ENCODE measurements at places on chromosomes 11 and 22.

DNA sequence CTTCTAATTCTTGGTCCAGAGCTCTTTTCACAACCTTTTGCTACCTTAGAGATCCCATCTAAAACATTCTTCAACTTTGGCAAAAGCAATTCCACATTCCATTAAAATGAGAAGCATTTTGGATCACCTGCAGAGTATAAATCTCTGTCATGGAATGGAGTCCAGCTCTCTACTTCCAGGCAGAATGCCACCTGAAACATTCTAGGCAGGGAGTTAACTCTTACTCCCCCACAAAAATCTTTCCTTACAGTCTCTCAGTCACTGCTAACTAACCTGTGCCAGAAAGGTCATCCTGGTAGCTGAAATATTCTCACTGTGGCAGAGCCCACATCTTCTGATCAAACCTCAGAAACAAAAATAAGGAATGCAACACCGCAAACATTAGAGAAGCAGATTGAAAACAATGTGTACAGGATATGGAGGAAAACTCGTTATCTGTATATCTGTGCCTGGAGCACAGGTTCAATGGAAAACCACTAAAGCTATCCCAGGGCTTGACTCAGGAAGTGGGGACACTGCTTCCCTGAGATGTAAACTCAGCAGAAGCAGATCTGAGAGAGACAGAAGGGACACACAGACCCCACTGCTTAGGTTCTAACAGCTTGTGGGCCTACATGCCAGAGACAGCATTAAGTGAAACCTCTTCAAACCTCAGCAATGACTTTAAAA lies 78.9 kb downstream of the KCNC1 start:
- no peak for DNase-seq

DNA sequence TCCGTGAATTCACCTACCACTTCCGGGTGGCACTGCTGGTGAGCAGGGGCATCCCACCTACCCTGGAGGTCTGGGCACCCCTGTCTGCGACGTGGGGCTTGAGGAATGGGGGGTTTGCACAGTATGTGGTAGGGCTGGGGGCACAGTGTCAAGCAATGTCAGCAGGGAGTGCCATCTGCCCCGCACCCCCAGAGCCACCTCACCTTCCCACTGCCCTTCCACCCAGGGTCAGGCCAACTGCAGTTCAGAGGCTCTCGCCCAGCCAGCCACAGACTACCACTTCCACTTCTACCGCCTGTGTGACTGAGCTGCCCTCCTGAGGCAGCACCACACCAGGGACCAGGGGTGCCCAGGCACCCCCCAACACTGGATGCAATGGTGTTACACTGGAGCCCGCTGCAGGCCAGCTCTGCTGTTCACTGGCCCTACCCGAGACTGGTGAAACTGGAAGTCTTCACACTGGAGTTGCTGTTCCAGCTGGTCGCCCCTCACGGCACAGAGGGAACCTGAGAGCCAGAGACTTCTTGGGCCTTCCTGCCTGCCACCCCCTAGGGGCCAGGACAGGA lies 6.5 kb downstream of the TMEM258 start:
- DNase-seq, result no peak

- DNase-seq, result no peak
Observed at GRCh38 chr11:1397146-1397861, 7.6 kb downstream of the BRSK2 start.

DNA sequence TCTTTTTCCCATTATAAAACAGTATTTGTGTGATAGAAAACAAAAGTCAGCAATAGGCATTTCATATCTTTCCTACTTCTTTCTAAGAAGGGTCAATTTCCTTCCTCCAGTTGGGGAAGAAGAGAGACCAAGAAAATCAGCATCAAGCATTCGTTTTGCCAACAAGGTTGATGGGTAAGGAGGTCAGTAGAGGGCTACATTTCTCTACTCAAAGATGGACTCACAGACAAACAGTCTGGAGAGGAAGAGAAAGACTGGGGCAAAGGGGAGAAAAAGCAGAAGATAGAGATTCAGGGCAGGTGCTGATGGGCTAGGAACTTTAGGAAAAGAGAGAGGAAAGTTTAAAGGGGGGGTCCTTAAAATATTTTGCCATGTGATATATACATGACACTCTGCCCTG lies 8.6 kb upstream of the MTNR1B start:
- DNase-seq, result no peak

DNA sequence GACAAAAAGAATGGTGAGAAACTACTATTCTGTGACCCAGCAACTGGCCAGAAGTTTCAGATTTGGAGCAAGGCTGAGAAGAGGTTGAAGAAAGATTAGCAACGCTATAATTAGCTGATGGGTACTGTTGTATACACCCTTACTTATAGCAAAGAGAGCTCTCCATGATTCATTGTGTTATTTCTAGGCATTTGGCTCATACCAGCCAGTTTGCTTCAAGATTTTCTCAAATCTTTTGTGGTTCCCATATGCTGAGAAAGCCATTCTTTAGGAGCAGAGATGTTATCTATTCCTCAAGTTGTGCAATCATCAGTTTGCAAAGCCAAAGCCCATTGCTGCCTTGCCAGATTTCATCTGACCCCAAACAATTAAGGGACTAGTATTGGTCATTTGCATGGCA lies 179.4 kb downstream of the ETS1 start:
- DNase-seq, result no peak

Measured in H54 (cell line).